ENCODE measurements at places on chromosomes 12 and 14. TPM values are rescaled to one million over a fixed set of nuclear protein-coding genes. Genes with fewer than 3 reads are reported as not detected.
A peak's percentile ranks its signal among the peaks of the same experiment; 100 is the strongest.

Gene PIWIL1
- total RNA-seq, result not detected

GRCh38 chr12:69936214-69936731 is 111.2 kb downstream of the MYRFL start:
- no peaks in the 10 kb centered on the region for H3K4me1 ChIP-seq
- H3K27ac ChIP-seq, result no peak overlapping the region
- H3K36me3 ChIP-seq, result no peaks in the 10 kb centered on the region
- DNase-seq, result no peak
- H3K27me3 ChIP-seq, result peaks cover 10% of the 10 kb centered on the region
- no peak overlapping the region for H3K4me3 ChIP-seq

DNA sequence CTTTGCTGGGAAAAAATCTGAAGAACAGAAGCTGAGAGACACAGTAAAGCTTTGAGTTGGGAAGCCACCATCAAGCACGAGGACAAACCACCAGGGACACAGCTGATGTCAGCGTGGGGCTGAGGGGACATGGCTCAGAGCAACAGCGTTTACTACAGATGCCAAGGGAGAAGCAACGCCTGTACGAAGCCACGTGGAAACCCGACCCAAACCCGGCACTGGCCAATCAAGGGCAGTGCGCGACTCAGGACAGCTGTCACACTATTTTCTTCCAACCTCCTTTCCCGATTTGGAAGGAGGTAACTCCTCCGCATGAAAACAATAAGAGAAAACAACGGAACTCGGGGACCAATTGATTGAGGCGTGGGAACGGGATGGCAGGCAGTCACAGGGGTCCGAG is 20.2 kb upstream of the CHGA start:
- DNase-seq, result no peak
- H3K36me3 ChIP-seq, result no peaks in the 10 kb centered on the region
- H3K4me1 ChIP-seq, result peaks cover 25% of the 10 kb centered on the region
- H3K4me3 ChIP-seq, result no peak overlapping the region

- DNase-seq, result no peak
- H3K4me3 ChIP-seq, result no peak overlapping the region
- no peaks in the 10 kb centered on the region for H3K36me3 ChIP-seq
- H3K27ac ChIP-seq, result no peak overlapping the region
Observed at GRCh38 chr12:57187222-57188089, 29.1 kb upstream of the NXPH4 start.

- no peaks in the 10 kb centered on the region for H3K36me3 ChIP-seq
- no peak overlapping the region for H3K4me3 ChIP-seq
- no peak for DNase-seq
- H3K27ac ChIP-seq, result no peak overlapping the region
- H3K4me1 ChIP-seq, result peaks cover 5% of the 10 kb centered on the region
Observed at GRCh38 chr12:66587912-66588311, 91.0 kb downstream of the GRIP1 start.

GRCh38 chr14:32027255-32027939 is 49.7 kb upstream of the ARHGAP5 start:
- peaks cover 23% of the 10 kb centered on the region for H3K27me3 ChIP-seq
- no peaks in the 10 kb centered on the region for H3K4me1 ChIP-seq
- H3K36me3 ChIP-seq, result no peaks in the 10 kb centered on the region

DNA sequence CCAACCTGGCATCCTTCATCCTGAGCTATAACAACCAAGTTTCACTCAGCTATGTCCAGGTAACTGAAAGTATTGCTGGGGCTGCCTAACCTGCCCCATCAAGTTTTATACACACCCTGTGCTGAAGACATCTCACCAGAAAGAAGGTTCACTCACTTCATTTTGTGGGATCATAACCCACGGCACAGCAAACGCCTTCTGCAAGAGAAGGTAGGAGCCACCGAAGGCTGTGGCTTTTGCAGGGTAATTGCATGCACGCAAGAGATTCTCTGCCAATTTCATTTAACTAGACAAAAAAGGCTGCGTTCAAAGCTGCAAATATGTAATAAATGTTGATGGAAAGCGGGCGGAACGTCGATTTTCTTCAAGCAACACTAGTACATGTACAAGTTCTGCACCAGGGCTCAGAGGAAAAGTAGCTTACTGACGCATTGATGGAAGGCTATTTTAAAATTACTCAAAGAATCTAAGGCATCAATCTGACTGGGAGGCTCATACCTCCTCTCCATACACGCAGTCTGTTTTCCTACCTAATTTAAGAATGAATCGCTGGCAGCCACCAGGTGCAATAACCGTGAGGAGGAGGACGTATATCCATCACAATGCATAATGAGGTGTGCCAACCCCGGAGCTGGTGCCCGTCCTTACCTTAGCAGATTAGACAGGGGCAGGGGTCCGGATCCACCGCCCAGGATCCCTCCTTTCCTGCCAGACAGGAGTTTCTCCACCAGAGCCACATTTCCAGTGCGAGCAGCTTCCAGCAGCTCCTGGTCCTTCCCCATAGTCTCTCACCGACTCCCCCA is 1.1 kb downstream of the ANKS1B start:
- DNase-seq, result no peak
- peaks cover 71% of the 10 kb centered on the region for H3K27me3 ChIP-seq
- H3K27ac ChIP-seq, result no peak overlapping the region
- no peaks in the 10 kb centered on the region for H3K36me3 ChIP-seq
- peaks cover 9% of the 10 kb centered on the region for H3K4me1 ChIP-seq

Gene EFS
- total RNA-seq, result not detected

DNA sequence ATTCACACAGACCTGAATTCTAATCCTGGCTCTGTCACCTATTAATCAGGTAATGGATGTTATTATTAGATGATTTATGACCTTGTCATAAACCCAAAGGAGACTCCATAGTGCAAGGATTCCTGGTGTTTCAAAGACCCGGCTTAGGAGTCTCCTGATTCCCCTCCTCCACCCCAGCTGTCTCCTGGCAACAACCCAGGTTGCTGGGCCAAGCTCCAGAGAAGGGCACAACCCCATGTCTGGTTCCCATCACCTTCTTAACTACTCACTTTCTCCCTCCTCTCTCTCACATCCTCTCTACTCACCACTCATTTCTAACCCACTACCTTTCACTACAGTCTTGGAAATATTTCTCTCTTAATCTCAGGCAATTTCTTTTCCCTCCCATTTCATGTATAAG is 41.6 kb downstream of the RHOJ start:
- H3K27ac ChIP-seq, result no peak overlapping the region
- H3K27me3 ChIP-seq, result peaks cover 3% of the 10 kb centered on the region
- no peak for DNase-seq
- no peak overlapping the region for H3K4me3 ChIP-seq
- H3K4me1 ChIP-seq, result no peaks in the 10 kb centered on the region

Gene STAC3
- total RNA-seq, result 2.6 TPM

DNA sequence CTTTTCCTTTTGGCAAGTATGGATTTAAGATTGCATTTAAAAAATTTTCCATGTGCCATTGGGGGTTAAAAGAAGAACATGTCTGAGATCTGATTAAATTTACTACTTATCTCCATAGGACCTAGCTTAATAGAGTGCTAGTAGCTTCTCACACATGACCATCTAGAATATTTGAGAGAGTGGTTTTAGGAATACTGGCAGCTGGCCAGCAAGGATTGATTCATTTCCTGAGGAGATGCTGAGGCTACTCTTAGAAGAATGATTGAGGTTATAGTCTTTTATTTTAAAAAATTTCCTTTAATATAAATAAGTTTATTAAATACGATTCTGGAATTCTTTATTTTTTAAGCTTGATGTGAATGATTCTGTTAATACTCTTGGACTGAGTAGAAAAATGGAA is 56.2 kb downstream of the MIPOL1 start:
- no peak for DNase-seq
- peaks cover 8% of the 10 kb centered on the region for H3K27me3 ChIP-seq

DNA sequence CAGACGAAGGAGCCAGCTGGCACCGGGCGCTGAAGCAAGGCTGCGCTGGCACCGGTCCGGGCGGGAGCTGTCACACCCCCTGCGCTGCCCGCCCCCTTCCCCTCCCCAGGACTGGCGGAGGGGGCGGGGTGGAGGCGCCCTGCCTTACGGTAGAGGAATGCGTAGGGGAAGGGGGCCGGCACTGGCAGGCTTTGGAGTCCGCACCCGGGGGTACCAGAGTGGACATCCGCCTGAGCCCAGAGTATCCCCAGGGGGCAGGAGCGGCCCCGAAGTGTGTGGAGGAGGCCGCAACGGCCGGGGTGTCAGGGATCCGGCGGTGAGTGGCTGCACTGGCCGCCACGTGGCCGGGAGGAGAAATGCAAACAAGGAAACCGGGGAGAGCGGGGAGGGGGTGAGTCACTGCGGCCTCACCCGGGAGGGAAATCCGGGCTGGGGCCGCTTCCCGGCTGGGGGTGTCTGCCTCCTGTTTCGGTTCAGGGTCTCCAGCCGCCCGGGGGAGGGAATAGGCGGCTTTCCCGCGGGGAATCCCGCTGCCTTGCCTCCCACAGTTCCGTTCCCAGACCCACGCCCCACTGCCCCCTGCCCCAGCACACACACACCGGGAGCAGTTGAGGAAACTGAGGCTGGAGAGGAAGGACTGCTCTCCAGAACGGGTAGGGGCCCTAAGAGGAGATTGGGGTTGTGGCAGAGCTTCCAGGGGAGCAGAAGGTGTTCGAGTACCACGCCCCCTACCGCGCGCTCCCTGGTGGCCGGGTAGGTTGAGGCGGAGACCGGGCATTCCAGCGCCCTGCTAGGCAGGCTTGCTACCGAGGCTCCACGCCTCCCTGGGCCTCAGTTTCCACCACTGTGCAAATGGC is at the start of gene RAPGEF3:
RAPGEF3 (minus strand) TSS at position 47 of the 857 bp plus-strand sequence. CDS start 324 bp downstream, outside the sequence.
- no peak within 1 kb of the TSS for H3K27ac ChIP-seq
- H3K4me1 ChIP-seq, result peaks cover 35% of the 10 kb centered on the region
- H3K4me3 ChIP-seq, result peak within 1 kb of the TSS; percentile 67
- no peaks in the 10 kb centered on the region for H3K36me3 ChIP-seq
- peak; percentile 78 for DNase-seq

Gene NEUROD4
- total RNA-seq, result not detected

DNA sequence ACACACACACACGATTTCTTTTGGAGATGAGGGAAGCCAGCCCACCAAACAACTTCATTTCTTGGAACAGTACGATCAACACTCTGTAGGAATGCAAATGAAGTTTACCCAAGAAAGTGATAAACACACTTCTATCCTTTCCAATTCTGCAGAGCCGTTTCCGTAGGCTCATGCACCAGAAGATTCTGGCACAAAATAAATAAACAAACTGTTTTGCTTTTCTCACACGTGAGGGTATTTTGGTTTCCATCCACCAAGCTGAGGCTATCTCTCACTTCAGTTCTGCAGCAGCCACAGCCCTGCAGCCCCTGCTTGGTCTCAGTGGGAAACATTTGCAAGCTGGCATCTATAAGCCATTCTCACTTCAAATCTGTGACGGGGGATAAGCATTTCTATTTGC is 15.3 kb upstream of the TSPAN11 start:
- H3K27ac ChIP-seq, result no peak overlapping the region
- no peak overlapping the region for H3K4me3 ChIP-seq
- no peaks in the 10 kb centered on the region for H3K4me1 ChIP-seq
- peaks cover 5% of the 10 kb centered on the region for H3K27me3 ChIP-seq
- no peak for DNase-seq

Gene EID3
- total RNA-seq, result 5.7 TPM

DNA sequence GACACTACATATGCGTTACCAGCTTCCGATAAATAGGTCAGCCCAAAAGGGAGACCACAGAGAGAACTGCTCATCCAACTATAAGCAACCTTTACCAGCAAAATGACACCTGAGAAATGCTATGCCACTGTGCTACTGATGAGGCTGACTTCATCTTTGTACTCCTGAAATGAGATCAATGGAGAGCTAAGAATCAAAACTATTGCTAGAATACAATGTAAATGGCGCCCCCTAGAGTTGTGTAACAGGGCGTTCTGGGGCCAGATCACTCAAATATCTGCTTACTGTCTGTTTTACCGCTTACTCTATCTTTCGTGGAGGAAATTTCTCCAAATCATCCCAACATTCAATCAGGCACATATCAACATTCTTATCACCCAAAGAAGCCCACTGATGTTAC is 4.6 kb downstream of the ZNF384 start:
- H3K4me1 ChIP-seq, result peaks cover 40% of the 10 kb centered on the region
- H3K36me3 ChIP-seq, result peaks cover 34% of the 10 kb centered on the region
- H3K27me3 ChIP-seq, result no peaks in the 10 kb centered on the region
- DNase-seq, result peak; percentile 33
- no peak overlapping the region for H3K4me3 ChIP-seq
- H3K27ac ChIP-seq, result peak overlapping the region; percentile 16

GRCh38 chr14:50342221-50343078 is 30.3 kb downstream of the DMAC2L start:
- peaks cover 7% of the 10 kb centered on the region for H3K36me3 ChIP-seq
- DNase-seq, result peak; percentile 50
- H3K27me3 ChIP-seq, result no peaks in the 10 kb centered on the region
- no peak overlapping the region for H3K4me3 ChIP-seq
- peaks cover 32% of the 10 kb centered on the region for H3K4me1 ChIP-seq

Gene GLT1D1
- 0.30 TPM for total RNA-seq

- H3K27ac ChIP-seq, result peak overlapping the region; percentile 86
- peaks cover 22% of the 10 kb centered on the region for H3K36me3 ChIP-seq
- DNase-seq, result no peak
- H3K27me3 ChIP-seq, result no peaks in the 10 kb centered on the region
- H3K4me1 ChIP-seq, result peaks cover 73% of the 10 kb centered on the region
Observed at GRCh38 chr12:10397296-10397695, 7.5 kb upstream of the KLRK1 start.

DNA sequence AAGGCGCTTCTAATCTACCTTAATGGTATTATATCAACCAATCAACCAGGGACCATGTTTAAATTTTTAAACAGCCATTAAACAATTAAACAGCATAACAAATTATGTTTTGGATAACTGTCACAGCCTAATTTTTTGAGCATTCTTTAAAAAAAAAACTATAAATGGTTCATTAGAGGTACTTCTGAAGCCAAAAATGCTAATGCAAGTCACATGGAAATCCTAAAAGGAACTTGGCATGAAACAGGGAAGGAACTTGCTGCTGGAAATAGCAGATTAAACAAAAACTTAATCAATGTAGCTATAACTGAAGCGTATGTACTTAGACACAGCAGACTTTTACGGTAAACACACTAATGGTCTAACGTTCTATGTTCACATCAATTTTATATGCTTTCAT is 190.2 kb upstream of the BTG1 start:
- H3K36me3 ChIP-seq, result peaks cover 4% of the 10 kb centered on the region
- H3K4me1 ChIP-seq, result peaks cover 30% of the 10 kb centered on the region
- H3K4me3 ChIP-seq, result no peak overlapping the region
